Psoas muscle (tissue), 8 donors: ENCODE measurements at places on chromosomes 3 and 15. TPM values are rescaled to one million over a fixed set of nuclear protein-coding genes. Genes with fewer than 3 reads are reported as not detected.

DNA sequence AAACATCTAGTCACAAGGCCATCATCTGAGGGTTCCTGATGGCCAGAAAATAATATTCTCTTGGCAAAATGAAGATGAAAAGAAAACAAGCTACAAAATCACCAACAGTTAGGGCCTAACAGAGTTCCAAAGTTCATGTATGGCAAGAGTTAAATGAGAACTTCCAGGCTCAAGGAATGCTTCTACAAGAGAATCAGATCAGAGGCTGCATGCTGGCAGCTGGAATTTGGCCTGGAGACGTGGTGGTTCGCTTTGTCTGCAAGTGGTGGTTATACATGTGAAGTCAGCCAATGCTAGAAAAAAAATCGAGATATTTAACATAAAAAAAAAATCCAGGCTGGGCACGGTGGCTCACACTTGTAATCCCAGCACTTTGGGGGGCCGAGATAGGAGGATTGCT is 5.6 kb downstream of the SIAH2 start:
- no peak for DNase-seq
- peaks cover 54% of the 10 kb centered on the region for H3K4me1 ChIP-seq
- H3K36me3 ChIP-seq = peaks cover 2% of the 10 kb centered on the region
- H3K4me3 ChIP-seq = no peak overlapping the region
- H3K27me3 ChIP-seq = no peaks in the 10 kb centered on the region

DTWD1 gene
- 17.9 TPM for total RNA-seq

- H3K4me1 ChIP-seq = peaks cover 43% of the 10 kb centered on the region
- no peak for DNase-seq
- H3K27ac ChIP-seq = peak overlapping the region; percentile 78
- no peaks in the 10 kb centered on the region for H3K36me3 ChIP-seq
Measured at GRCh38 chr15:78075490-78076230, 1.9 kb downstream of the TBC1D2B start.

GRCh38 chr3:4493941-4494894 is 1.1 kb downstream of the ITPR1 start:
- no peaks in the 10 kb centered on the region for H3K36me3 ChIP-seq
- H3K4me3 ChIP-seq = peak overlapping the region; percentile 72
- H3K27me3 ChIP-seq = no peaks in the 10 kb centered on the region

DNA sequence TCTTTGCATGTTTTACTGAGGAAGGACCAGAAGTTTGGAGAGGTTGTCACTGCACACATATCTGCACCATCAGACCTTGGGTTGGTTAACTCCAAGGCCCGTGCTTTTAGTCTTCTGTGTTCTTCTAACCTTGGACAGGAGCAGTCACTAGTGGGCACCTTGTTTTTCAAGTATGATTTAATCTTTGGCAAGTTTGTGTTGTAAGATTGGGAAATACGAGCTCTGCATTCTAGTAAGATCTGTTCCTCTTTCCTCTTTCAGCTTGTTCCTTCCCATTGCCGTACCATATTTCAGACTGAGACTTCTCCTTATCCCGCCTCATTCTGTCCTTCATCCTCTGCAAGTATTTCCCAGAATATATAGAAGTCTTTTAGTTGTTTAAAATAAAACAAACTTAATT is 5.1 kb downstream of the TMOD2 start:
- no peaks in the 10 kb centered on the region for H3K27me3 ChIP-seq
- H3K4me3 ChIP-seq = no peak overlapping the region
- H3K36me3 ChIP-seq = no peaks in the 10 kb centered on the region
- DNase-seq = no peak
- no peak overlapping the region for H3K27ac ChIP-seq

DNA sequence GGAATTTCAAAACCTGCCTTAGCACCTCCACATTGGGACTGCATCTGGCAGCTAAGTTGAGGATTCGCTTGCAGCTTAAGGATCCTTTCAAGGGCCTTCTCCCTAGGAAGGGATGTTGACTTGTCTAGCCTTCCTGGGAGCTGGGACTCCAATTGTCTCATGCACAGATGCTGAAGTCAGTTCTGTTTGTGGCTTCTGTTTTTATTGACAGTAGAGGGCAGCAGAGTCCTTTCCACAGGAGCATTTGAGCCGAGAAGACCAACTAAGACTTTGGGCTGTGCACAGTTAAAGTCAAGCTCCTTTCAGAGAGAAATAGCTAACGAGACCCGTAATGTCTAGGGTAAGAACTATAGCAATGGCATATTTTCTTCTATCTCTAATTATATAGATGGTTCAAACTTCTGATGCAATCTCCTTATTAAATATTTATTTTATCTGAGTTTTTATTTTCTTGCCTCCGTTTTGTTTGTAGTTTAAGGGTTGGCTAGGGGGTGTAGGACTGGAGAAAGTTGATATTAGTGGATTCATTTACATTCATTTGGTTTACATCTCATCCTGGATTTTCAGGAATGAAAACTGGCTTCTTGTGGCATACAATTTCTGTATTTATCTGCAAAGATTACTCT is 59.7 kb upstream of the KBTBD8 start:
- H3K4me3 ChIP-seq = no peak overlapping the region
- H3K36me3 ChIP-seq = no peaks in the 10 kb centered on the region
- H3K4me1 ChIP-seq = no peaks in the 10 kb centered on the region

GRCh38 chr3:141266797-141267555 is 35.4 kb downstream of the PXYLP1 start:
- H3K4me3 ChIP-seq = peak overlapping the region; percentile 18
- no peaks in the 10 kb centered on the region for H3K27me3 ChIP-seq
- H3K36me3 ChIP-seq = no peaks in the 10 kb centered on the region
- no peak overlapping the region for H3K27ac ChIP-seq
- no peak for DNase-seq

RPN1 gene
- 110 TPM for total RNA-seq

DNA sequence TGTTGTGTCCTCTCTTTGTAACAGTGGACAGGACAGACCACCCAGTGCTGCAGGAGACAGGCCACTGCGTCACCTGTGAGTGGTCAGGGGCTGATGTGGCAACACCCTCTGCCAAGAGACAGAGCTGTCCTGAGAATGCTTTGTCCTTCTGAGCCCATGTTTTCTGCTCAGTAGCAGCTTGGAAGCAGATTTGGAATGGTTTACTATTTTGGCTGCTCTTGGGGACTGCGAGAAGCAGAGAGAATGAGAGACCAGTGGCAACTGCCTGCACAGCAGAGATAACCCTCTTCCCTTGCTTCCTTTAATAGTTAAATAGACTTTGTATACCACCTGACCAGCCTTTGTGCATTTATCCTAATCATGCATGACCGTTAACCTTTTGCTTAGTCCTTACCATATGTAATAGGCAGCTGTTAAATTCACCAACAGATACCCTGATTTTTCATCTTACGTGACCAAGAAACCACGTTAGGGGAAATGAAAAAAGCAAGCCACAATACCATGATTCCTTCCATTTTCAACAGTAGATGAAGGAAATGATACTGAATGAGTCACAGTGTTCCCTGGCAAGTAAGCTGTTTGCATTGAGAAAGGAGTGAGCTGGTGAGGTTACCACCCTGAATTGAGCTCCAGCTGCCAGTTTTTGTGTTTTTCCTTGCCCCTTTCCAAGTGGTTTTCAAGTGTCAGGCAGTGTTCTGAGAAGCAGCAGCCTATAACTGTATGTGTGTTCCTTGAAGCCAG is 35.5 kb downstream of the B3GALNT1 start:
- no peak overlapping the region for H3K27ac ChIP-seq
- no peak overlapping the region for H3K4me3 ChIP-seq
- H3K4me1 ChIP-seq = no peaks in the 10 kb centered on the region
- H3K27me3 ChIP-seq = no peaks in the 10 kb centered on the region
- DNase-seq = no peak

- no peak overlapping the region for H3K4me3 ChIP-seq
- no peaks in the 10 kb centered on the region for H3K36me3 ChIP-seq
- no peaks in the 10 kb centered on the region for H3K27me3 ChIP-seq
- peak overlapping the region; percentile 6 for H3K27ac ChIP-seq
- no peak for DNase-seq
- peaks cover 15% of the 10 kb centered on the region for H3K4me1 ChIP-seq
Measured at GRCh38 chr15:82552861-82553260, 12.6 kb upstream of the RPS17 start.

AADACL2 gene
- not detected for total RNA-seq

GRCh38 chr3:63244486-63244885 is 33.6 kb upstream of the SYNPR start:
- H3K36me3 ChIP-seq = no peaks in the 10 kb centered on the region
- no peaks in the 10 kb centered on the region for H3K27me3 ChIP-seq
- no peak overlapping the region for H3K27ac ChIP-seq

- no peaks in the 10 kb centered on the region for H3K4me1 ChIP-seq
- no peaks in the 10 kb centered on the region for H3K27me3 ChIP-seq
- H3K27ac ChIP-seq = no peak overlapping the region
- H3K4me3 ChIP-seq = no peak overlapping the region
- DNase-seq = no peak
Measured at GRCh38 chr15:94327356-94327936, 96.1 kb downstream of the MCTP2 start.

GRCh38 chr3:197858133-197858532 is 67.1 kb downstream of the LRCH3 start:
- no peak for DNase-seq
- H3K27me3 ChIP-seq = no peaks in the 10 kb centered on the region
- H3K4me1 ChIP-seq = no peaks in the 10 kb centered on the region
- no peak overlapping the region for H3K4me3 ChIP-seq
- peaks cover 8% of the 10 kb centered on the region for H3K36me3 ChIP-seq
- H3K27ac ChIP-seq = no peak overlapping the region

GRCh38 chr15:69275074-69275670 is 23.5 kb upstream of the PAQR5 start:
- H3K36me3 ChIP-seq = no peaks in the 10 kb centered on the region
- H3K4me1 ChIP-seq = no peaks in the 10 kb centered on the region
- H3K27ac ChIP-seq = no peak overlapping the region
- H3K27me3 ChIP-seq = no peaks in the 10 kb centered on the region
- H3K4me3 ChIP-seq = no peak overlapping the region
- DNase-seq = no peak

GRCh38 chr3:157101486-157101885 is 58.5 kb downstream of the CCNL1 start:
- peaks cover 24% of the 10 kb centered on the region for H3K4me1 ChIP-seq
- H3K36me3 ChIP-seq = no peaks in the 10 kb centered on the region
- no peak overlapping the region for H3K4me3 ChIP-seq
- H3K27ac ChIP-seq = no peak overlapping the region
- DNase-seq = no peak
- no peaks in the 10 kb centered on the region for H3K27me3 ChIP-seq

GRCh38 chr3:109685084-109686079 is 348.0 kb upstream of the DPPA4 start:
- H3K4me1 ChIP-seq = no peaks in the 10 kb centered on the region
- H3K36me3 ChIP-seq = no peaks in the 10 kb centered on the region
- no peak overlapping the region for H3K27ac ChIP-seq
- H3K4me3 ChIP-seq = no peak overlapping the region

RGMA gene
- 66.6 TPM for total RNA-seq

GRCh38 chr3:150218841-150219240 is 189.3 kb upstream of the TSC22D2 start:
- no peak overlapping the region for H3K27ac ChIP-seq
- no peak for DNase-seq
- no peaks in the 10 kb centered on the region for H3K27me3 ChIP-seq

GRCh38 chr3:10467904-10468612 is 37.3 kb downstream of the ATP2B2 start:
- peak overlapping the region; percentile 86 for H3K27ac ChIP-seq
- no peak overlapping the region for H3K4me3 ChIP-seq
- DNase-seq = peak; percentile 54
- H3K36me3 ChIP-seq = no peaks in the 10 kb centered on the region
- H3K27me3 ChIP-seq = no peaks in the 10 kb centered on the region

FRMD5 gene
- total RNA-seq = not detected

GRCh38 chr15:67840749-67841512 is 1.1 kb upstream of the RNU6-1 start:
- no peak for DNase-seq
- peak overlapping the region; percentile 94 for H3K27ac ChIP-seq
- no peaks in the 10 kb centered on the region for H3K27me3 ChIP-seq
- no peaks in the 10 kb centered on the region for H3K36me3 ChIP-seq
- peak overlapping the region; percentile 83 for H3K4me3 ChIP-seq
- H3K4me1 ChIP-seq = peaks cover 14% of the 10 kb centered on the region

GP5 gene
- total RNA-seq = not detected

DNA sequence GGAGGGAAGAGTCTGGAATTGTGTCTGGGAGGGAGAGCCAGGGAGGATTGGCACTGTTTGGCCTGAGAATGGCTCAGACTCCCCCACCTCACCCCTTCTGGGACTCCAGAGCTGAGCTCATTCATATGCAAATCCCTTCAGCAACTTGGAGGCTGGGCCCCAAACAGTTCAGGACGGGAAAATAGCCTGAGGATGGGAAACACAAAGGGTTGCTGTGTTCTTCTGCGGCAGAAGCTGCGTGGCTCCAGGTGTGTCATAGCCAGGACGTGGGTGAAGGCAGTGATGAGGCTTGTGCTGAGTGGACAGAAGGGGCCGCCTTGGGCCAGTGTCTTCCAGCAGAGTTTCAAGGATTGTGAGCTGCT is 16.6 kb downstream of the MASP1 start:
- H3K36me3 ChIP-seq = no peaks in the 10 kb centered on the region
- H3K27ac ChIP-seq = no peak overlapping the region
- H3K4me3 ChIP-seq = no peak overlapping the region
- H3K4me1 ChIP-seq = no peaks in the 10 kb centered on the region
